Left lung (tissue), 14 donors: ENCODE measurements at places on chromosomes 2 and 18. TPM values are rescaled to one million over a fixed set of nuclear protein-coding genes. Genes with fewer than 3 reads are reported as not detected.

DNA sequence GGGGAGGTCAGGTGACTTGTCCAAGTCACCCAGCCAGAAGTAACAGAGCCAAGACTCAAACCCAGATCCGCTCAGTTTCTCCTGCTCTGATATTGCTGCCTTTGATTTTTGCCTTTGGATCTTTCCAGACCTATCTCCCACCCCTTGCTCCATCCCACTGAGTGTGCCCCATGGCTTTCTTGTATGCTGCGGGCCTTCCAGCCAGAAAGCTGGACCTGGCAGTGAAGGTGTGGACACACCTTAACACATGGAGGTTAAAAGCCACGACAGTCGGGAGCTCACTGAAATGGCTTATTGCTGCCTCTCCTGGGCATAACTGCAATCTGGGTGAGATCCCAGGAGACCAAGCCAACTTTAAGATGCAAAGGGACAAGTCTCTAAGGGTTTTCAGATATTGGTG lies 86.7 kb downstream of the LONRF2 start:
- no peak overlapping the region for H3K4me3 ChIP-seq
- H3K4me1 ChIP-seq, result no peaks in the 10 kb centered on the region
- no peak overlapping the region for H3K27ac ChIP-seq

DNA sequence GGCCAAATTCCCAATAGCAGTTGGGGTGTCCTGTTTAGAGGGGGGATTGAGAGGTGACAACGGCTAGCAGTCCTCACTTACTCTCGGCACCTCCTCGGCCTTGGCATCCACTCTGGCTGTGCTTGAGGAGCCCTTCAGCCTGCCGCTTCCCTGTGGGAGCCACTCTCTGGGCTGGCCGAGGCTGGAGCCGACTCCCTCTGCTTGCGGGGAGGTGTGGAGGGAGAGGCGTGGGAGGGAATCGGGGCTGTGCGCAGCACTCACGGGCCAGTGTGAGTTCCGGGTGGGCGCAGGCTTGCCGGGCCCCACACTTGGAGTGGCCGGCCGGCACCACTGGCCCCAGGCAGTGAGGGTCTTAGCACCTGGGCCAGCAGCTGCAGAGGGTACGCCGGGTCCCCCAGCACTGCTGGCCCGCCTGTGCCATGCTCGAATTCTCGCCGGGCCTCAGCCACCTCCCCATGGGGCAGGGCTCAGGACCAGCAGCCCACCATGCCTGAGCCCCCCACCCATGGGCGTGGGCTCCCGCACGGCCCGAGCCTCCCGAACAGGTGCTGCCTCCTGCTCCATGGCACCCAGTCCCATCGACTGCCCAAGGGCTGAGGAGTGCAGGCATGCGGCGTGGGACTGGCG lies 705.9 kb upstream of the ZNF804A start:
- no peaks in the 10 kb centered on the region for H3K27me3 ChIP-seq
- H3K4me1 ChIP-seq, result no peaks in the 10 kb centered on the region
- H3K4me3 ChIP-seq, result no peak overlapping the region
- no peaks in the 10 kb centered on the region for H3K36me3 ChIP-seq
- H3K27ac ChIP-seq, result no peak overlapping the region

- H3K4me3 ChIP-seq, result no peak overlapping the region
- H3K36me3 ChIP-seq, result peaks cover 56% of the 10 kb centered on the region
- H3K4me1 ChIP-seq, result no peaks in the 10 kb centered on the region
- H3K27me3 ChIP-seq, result no peaks in the 10 kb centered on the region
- H3K27ac ChIP-seq, result no peak overlapping the region
- DNase-seq, result no peak
These were observed 99.8 kb downstream of the UXS1 start for GRCh38 chr2:106094131-106094841.

GRCh38 chr18:63858456-63858855 lies 29.0 kb upstream of the SERPINB2 start:
- H3K4me1 ChIP-seq, result no peaks in the 10 kb centered on the region
- no peaks in the 10 kb centered on the region for H3K36me3 ChIP-seq
- DNase-seq, result no peak

GRCh38 chr2:215145611-215146010 lies 7.2 kb upstream of the ABCA12 start:
- H3K4me3 ChIP-seq, result no peak overlapping the region
- no peaks in the 10 kb centered on the region for H3K27me3 ChIP-seq
- H3K36me3 ChIP-seq, result no peaks in the 10 kb centered on the region
- no peak for DNase-seq
- no peak overlapping the region for H3K27ac ChIP-seq
- H3K4me1 ChIP-seq, result no peaks in the 10 kb centered on the region

DNA sequence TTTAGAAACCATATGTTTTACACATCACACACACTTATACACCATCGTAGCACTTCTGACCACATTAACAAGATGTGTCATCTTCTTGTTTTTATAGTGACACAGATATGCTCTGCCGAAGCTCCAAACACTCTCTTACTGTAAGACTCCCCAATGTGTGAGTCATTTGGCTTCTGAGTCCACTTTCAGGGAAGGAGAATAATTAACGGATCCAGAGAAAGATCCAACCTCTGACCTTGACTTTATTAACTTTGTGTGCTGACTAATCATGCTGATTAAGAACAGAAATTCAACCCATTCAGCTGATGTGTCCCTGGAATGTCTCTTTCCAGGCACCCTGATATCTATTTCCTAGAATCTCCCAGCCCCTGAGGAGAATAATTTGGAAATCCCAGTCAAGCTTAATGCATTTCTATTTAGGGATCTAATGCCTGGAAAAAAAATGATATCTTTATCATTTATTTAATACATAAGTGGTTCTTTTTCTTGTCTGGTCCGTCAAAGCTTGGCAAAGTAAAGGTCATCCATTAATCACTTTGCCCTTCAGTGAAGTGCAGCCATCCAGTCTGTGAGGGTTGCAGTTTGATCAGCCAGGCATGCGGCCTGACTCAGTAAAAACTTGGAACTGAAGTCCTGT lies 615.8 kb upstream of the SYT4 start:
- H3K27ac ChIP-seq, result no peak overlapping the region
- no peaks in the 10 kb centered on the region for H3K27me3 ChIP-seq
- no peak overlapping the region for H3K4me3 ChIP-seq
- H3K4me1 ChIP-seq, result no peaks in the 10 kb centered on the region
- no peak for DNase-seq

DNA sequence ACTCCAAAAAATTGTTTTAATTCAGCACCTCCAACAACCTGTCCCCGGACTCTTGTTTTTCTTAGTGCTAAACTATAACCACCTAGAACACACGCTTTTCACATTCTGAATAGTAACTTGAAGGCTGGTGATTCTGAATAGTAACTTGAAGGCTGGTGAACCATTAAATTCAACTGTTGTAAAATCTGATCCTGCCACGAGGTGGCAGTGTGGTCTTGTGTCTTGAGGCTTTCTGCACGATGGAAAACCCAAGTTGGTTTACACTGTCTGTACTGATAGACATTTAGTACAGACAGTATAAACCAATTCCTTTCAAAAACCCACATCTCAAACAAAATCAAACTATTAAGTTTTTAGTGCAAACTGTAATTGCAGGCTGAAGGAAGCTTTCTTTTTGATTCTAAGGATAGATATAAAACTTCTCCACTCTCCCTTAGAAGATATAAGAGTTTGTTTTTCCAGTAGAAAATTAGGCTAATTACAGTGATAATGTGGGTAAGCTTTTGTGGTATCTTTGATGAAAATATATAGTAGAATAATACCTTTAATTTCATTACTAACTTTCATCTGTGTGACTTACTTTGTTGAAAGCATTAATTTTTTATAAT lies 57.6 kb downstream of the VAPA start:
- peak; percentile 82 for DNase-seq
- no peak overlapping the region for H3K27ac ChIP-seq

- H3K27me3 ChIP-seq, result no peaks in the 10 kb centered on the region
- no peak for DNase-seq
- no peaks in the 10 kb centered on the region for H3K4me1 ChIP-seq
- no peak overlapping the region for H3K4me3 ChIP-seq
- H3K27ac ChIP-seq, result no peak overlapping the region
- H3K36me3 ChIP-seq, result no peaks in the 10 kb centered on the region
These were observed 416.0 kb upstream of the MMADHC start for GRCh38 chr2:150003544-150003943.

DNA sequence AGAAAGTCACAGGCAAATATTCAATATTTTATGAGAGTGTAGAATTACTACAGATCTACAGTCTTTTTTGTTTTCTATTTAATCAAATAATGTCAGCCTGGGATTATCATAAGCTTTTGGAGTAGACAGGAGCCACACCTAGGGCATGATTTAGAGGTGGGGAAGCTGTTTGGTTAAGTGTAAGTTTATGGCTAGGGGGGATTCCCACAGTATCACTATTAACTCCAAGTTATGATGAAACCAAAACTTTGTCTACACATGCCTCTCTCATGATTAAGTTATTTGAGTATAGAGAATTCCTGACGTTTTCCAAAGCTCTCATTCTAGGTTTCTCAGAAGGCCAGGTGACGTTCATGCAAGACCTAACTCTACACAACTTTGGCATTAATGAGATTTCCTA lies 2.1 kb downstream of the SERPINB10 start:
- H3K4me3 ChIP-seq, result no peak overlapping the region
- no peaks in the 10 kb centered on the region for H3K27me3 ChIP-seq
- no peak overlapping the region for H3K27ac ChIP-seq
- no peak for DNase-seq

GRCh38 chr2:42493468-42494354 lies at the start of gene KCNG3:
KCNG3 (minus strand) TSS chr2:42493982; CDS start chr2:42493501, 481 bp downstream.
- peak; percentile 68 for DNase-seq
- H3K27ac ChIP-seq, result peak within 1 kb of the TSS; percentile 51
- H3K4me3 ChIP-seq, result peak within 1 kb of the TSS; percentile 58
- no peaks in the 10 kb centered on the region for H3K36me3 ChIP-seq
- H3K27me3 ChIP-seq, result peaks cover 24% of the 10 kb centered on the region

DNA sequence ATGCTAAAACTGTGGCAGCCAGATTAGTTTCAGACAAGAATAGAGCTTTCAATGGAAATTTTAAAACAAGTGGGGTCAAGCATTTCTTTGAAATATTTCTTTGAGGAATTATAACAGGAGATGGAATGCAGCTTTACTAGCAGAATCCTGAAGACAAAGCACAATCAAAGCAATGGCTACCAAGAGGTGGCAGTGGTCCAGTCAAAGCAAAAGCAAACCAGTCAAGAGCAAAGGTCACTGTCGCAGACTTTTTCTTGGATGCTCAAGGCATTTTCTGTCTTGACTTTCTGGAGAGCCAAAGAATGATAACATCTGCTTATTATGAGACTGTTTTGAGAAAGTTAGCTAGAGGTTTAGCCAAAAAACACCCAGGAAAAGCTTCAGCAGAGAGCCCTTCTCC lies 351.2 kb upstream of the DLGAP1 start:
- no peak for DNase-seq
- H3K4me3 ChIP-seq, result no peak overlapping the region
- no peaks in the 10 kb centered on the region for H3K27me3 ChIP-seq
- no peaks in the 10 kb centered on the region for H3K4me1 ChIP-seq
- no peak overlapping the region for H3K27ac ChIP-seq

KLF11 gene
- polyA plus RNA-seq, result 20.8 TPM

CPO gene
- polyA plus RNA-seq, result 0.48 TPM

CDH19 gene
- 0.07 TPM for polyA plus RNA-seq

KIF1A gene
- polyA plus RNA-seq, result 2.1 TPM
